ENCODE measurements at places on chromosomes 1 and 21.
A peak's percentile ranks its signal among the peaks of the same experiment; 100 is the strongest.

DNA sequence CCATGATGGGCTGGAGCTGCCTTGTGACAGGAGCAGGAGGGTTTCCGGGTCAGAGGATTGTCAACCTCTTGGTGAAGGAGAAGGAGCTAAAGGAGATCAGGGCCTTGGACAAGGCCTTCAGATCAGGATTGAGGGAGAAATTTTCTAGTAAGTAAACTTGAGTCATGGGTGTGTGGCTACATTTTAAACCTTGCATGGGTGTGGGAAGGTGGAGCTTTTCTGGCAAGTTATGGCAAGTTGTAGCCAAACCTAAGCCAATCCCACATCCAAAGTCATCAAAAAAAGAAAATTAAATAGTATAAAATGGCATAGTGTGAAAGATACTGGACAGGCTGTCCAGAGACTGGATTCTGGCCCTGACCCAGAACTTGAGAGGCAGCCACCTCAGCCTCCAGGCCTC, 39.8 kb upstream of the HSD3B1 start:
- DNase-seq, result no peak

DNA sequence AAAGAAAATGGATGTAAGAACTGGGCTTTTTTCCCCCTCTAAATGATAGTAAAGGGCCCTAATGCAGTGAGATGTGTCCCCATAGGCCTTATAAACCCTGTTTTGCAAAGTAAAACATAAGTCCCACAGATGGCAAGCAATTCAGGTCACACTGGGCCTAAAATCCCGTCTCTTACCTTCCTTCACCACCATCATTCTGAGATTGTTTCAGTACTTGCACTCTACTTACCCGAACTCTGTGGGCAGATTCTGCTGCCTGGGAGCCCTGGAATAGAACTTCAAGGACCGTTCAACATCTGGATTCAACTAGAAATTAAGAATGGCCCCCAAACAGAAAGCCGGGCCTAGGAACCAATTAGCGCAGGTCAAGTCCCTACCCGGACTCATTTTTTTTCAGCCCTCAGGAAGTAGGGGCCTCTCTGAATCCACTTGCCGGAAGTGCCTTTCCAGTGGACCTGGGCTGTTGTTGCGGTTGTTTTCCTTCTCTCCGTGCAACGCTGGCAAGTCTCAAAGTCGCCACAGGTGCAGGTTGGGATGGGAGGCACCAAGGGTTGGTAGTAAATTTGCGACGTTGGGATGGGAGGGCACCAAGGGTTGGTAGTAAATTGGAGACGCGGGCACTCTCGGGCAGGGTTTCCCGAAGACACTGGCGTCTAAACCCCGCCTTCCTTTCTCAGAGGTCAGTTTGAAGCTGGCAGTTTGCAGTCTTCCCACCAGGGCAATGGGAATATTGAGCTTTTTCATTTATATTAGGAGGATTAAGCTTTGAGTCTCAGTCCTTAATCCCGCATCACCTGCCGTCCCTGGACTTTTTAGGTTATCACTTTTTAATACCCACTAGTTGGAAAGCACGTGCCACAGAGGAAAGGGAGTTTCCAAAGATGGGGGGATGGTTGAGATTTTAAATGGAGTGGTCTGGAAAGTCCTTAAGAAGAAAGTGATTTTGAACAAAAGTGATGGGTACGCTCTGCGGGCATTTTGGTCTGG, at the start of gene TMEM69:
Gene TMEM69 (plus strand): TSS at position 428 of the 987 bp plus-strand sequence. CDS start 2,888 bp downstream, outside the sequence.
- peak; percentile 92 for DNase-seq

GRCh38 chr1:42477775-42478174, 14.7 kb downstream of the CCDC30 start:
- DNase-seq, result no peak

DNA sequence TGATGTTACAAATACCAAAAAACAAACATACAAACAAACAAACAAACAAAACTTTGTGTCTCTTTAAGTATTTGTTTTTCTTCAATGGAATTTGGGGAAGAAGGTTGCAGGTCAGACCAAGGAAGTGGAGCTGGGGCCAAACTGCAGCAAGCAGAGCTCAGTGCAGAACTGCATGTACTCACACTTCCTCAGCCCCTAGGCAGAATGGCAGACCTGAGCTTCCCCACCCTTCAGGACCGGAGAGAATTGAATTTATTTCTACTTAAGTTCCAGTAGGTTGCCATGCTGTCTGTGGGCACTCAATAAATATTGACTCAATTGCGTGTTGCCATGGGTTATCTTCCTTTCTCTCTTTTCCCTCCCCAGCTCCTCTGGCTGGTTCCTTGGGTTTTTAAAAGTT, 173.6 kb downstream of the PTGER3 start:
- DNase-seq, result no peak

GRCh38 chr1:96927125-96927524, 205.5 kb downstream of the PTBP2 start:
- DNase-seq, result peak; percentile 71

DNA sequence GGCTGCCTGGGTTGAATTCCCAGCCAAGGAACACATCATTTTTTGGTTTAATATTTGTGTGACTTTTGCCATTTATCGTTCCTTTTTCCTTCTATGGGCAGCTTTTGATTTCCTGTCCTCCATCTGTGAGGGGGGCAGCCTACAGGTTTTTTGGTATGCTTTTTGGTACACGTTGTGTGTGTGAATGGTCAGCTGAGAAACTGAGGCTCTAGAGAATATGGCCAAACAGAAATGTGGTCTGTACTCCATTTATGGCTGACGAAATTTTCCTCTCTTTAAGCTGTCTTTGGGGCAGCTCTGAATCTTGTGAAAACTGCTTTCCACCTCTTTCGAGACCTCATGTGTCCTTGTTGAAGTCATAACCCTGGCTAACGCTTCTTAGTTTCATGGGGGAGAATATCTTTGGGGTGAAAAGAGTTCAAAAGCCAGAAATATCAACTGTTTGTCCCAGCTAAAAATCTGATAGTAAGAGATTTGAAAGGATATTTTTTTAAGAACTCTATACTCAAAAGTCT, 26.6 kb downstream of the NRDC start:
- DNase-seq, result no peak

- no peak for DNase-seq
Measured at GRCh38 chr1:45868861-45869260, 65.4 kb downstream of the MAST2 start.

DNA sequence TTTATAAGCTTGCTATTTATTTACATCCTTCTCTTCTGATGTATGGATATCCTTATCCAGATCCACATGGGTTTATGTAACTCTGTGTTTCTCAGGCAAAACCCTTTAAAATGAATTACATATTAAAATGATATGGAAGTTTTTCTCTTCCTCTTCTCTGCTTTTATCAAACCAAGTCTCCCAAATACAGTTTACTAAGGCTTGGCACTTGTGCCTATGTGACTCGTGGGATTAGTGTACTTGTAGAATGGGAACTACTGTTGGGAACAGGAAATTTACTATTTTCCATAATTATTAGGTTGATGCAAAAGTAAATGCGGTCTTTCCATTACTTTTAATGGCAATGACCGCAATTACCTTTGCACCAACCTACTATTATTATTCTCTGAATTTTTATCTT, 14.8 kb downstream of the SIM2 start:
- no peak for DNase-seq

DNA sequence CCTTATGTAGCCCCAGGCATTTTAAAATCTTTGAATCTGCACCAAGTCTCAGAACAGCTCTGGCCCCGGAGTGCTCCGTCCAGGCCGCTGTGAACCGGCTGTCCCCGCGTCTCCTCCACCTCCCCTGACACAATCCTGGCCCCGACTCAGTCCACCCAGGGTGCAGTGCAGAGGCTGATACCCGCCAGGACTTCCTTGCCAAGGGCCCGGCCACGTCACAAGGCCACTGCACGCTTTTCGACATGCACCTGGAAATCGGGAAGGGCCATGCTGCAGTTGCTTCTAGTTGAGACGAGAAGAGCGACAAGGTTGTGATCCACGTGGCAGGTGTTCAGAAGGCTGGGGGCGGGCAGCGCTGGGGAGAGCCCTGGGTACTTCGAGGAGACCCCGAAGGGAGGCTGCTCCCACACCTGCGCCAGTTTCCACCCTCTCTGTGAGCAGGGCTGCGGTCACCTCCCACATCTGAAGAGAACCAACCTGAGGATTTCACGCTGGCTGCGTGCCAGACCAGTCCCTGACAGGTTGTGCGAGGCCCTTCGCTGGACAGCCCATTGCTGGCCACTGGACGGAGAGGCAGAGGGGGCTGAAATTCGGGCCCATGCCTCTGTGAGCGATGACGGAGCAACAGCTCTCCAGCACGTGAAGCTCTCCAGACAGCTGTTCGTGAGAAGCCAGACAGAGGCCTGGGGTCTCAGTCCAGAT, 6.7 kb downstream of the VWA1 start:
- no peak for DNase-seq

DNA sequence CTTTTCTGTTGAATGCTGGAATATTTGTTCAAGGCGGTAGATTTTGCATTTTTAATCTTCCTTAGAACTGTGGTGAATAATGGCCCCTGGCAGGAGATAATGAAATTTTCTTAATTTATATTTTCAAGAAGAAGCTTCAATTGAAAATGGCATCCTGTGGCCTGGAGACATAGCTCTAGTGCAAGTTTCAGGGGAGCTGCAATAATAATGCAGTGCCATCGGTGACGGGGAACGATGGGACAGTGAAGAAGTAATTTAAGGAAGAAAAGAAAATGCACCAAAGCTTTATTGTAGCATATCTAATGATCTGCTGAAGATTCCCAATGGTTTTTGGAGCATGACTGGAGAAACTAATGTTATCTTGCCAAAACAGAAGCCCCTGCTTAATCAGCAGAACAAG, 128.4 kb downstream of the ADGRL2 start:
- DNase-seq, result no peak

DNA sequence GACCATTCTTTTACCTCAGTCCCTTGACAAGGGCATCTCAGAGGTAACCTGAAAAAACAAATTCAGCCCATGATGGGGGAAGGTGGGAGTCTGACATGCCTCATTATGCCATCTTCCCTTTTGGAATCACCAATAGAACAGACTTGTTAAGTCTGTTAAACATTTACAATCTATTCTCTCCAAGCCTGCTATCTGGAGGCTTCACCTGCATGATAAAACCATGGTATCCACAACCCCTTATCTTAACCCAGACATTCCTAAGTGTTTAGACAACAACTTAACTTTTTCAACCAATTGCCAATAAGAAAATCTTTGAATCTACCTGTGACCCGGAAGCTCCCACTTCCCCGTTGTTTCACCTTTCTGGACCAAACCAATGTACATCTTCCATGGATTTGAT, 233.0 kb upstream of the CACYBP start:
- no peak for DNase-seq

DNA sequence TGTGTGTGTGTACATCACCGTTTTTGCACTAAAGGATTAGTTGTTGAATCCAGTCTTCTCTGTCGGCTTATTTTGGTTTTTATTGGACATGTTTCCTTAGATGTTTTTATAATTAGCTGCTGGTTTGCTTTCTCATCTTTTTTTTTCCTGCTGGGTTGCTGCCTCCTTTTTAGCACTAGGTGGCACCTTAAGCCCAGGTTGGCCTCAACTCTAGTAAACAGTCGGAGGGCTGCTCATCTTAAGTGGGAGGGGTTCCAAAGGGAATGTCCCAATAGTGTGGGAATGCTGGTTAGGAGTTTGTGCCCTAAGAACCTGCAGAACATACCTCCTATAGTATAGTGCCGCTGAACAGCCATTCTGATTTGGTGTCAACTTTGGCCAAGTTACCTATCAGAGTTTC, 570.1 kb upstream of the CXADR start:
- DNase-seq, result peak; percentile 27

DNA sequence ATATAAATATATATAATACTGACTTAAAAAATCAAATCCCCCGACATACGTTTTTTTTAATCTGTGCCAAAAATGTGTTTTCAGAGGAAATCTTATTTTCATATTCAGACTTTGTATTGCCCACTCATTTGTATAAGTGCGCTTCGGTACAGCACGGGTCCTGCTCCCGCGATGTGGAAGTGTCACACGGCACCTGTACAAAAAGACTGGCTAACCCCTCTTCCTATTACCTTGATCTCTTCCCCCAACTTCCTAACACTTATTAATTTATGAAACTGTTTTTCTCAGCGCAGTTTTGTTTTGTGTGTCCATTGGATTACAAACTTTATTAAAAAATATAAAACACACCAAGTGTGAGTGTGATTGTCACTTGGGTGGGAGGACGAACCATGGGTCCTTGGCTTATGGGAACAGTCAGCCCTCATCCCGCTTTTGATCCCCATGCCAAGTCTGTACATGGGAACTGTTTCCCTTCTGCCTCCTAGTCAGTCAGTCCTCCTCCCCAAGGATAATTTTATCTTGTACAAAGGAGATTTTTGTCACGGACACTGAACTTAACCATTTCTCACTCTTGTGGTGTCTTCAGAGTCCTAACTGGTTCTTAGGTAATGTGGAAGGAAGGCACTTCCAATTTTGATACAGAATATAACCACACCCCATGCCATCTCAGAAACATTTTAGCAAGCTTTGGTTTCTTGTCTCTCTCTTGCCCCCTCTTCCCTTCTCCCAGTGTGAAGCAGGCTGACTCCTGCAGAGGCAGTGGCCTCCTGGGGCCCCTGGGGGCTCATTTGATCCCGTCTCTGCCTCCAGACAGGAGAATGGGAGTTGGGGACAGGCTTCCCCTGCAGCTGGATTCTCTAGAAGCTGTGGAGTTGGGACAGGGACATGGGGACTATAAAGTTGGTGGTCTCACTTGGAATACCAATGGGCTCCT, 35.5 kb downstream of the ZBTB17 start:
- no peak for DNase-seq

DNA sequence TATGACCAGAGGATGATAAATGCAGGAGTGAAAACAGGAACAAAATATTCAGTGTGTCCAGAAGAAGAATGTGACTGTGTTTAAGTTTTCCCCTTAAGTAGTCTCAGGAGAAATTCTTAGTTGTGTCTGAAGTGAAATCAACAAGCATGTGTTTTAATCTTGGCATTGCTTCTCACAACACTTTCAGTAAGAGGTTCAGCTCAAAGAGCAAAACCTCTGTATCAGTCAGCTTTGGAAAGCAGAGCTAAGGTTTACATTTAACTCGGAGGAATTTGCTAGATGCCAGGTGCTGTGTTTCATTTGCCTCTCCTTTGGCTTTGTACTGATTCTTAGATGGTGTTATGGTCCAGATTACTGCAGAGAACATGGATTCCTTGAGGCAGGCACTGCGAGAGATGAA, 28.6 kb downstream of the CC2D1B start:
- no peak for DNase-seq

DNA sequence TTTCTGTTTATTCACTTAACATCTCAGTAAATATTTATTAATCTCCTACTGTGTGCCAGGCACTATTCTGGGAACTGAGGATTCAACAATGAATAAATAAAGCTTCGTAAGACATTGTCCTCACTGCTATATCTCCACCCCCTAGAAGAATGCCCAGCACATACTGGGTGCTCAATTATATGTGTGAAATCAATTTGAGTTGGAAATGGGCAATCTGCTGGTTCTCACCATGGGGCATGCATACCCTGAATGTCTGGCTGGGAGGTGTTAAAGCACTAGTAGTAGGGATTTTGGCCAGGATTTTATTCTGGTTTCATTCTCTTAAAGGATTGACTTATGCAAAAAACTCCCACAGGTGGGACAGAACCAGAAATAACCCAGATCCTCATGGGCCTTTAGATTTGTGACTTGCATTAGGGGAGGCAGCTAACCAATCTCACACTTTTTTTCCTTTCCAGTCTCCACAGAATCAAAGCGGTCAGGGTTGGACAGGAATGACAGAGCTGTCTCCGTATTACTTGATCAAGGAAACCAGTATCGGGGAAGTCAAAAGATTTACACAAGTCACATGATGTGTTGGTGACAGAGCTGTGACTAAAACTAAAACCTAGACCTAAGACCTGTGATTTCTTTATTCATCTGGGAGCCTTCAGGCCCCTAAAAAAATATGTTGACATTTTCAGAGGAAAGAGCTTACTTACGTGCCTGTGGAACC, 12.8 kb downstream of the GFI1 start:
- DNase-seq, result no peak

GRCh38 chr1:38138498-38139233, 92.1 kb upstream of the POU3F1 start:
- DNase-seq, result peak; percentile 97

GRCh38 chr1:159949981-159950381, 4.1 kb downstream of the SLAMF9 start:
- DNase-seq, result no peak

All from iris pigment epithelial cell (primary cell).